ENCODE measurements at places on chromosomes 7 and 10.

DNA sequence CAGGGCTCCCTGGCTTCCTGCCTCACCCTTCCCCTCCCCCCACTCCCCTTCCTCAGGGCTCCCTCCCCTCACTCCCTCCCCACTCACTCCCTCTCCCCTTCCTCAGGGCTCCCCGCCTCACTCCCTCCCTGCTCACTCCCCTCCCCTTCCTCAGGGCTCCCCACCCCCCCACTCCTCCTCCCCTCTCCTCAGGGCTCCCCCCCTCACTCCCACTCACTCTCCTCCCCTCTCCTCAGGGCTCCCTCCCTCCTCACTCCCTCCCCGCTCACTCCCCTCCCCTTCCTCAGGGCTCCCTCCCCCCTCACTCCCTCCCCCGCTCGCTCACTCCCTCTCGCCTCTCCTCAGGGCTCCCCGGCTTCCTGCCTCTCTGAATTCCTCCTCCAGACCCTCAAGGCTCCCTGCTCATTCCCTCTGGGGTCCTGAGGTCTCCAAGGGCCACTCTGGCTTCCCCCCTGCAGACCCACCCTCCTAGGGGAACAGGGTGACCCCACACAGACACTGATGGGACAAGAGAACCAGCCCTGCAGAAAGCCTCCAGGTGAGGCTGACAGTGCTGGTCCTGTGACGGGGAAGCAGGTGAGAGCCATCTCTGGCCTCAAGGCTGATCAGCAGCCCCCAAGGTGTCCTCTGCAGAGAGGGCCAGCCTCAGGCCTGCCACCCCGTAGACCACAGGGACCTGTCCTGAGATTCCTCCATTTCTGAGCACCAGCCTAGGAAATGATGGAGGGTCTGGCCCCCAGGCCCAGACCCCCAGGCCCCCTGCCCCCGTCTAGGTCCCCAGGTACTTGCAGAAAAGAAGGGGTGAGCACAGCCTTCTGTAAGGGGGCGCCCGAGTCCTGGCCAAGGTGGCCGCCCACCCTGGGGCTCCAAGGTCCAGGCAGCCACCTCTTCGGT, 47.2 kb downstream of the PWWP2B start:
- no peak for DNase-seq

- DNase-seq = no peak
Measured at GRCh38 chr10:37784678-37785077, 72.7 kb downstream of the ZNF248 start.

- no peak for DNase-seq
Measured at GRCh38 chr10:91778485-91778884, 19.7 kb upstream of the TNKS2 start.

DNA sequence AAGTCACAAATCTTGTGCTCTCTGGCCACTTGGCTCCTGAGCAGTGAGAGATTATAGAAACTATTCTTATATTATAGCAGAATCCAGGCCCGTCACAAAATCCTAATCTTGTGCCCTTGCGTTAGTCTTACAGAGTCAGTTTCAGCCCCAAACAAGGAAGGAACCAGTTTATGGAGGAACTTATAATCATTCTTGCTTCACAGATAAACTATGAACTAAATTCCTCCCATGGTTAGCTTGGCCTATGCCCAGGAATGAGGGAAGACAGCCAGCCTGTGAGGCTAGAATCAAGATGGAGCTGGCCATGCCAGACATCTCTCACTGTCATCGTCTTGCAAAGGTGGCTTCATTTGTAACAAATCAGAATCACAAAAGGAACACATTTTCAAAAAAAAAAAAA, 199.7 kb upstream of the PITRM1 start:
- DNase-seq = no peak

GRCh38 chr10:115023715-115024114, 69.5 kb upstream of the ATRNL1 start:
- DNase-seq = no peak

DNA sequence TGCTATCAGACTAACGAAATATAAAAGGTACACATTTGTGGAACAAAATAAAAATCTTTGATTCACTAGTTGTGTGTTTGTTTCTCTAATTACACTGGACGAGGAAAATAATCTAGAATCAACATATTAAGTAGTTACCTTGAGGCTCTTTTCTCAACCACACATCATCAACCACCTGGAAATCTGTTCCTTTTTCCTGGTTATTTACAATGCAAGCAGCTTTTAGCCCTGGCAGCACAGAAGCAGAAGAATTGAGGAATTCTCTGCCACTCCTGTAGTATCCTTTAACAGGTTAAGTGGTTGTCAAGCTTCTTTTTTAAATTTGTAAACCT, 23.7 kb downstream of the NUP42 start:
- DNase-seq = no peak

- DNase-seq = no peak
Measured at GRCh38 chr10:131655101-131655849, 245.5 kb upstream of the PPP2R2D start.

DNA sequence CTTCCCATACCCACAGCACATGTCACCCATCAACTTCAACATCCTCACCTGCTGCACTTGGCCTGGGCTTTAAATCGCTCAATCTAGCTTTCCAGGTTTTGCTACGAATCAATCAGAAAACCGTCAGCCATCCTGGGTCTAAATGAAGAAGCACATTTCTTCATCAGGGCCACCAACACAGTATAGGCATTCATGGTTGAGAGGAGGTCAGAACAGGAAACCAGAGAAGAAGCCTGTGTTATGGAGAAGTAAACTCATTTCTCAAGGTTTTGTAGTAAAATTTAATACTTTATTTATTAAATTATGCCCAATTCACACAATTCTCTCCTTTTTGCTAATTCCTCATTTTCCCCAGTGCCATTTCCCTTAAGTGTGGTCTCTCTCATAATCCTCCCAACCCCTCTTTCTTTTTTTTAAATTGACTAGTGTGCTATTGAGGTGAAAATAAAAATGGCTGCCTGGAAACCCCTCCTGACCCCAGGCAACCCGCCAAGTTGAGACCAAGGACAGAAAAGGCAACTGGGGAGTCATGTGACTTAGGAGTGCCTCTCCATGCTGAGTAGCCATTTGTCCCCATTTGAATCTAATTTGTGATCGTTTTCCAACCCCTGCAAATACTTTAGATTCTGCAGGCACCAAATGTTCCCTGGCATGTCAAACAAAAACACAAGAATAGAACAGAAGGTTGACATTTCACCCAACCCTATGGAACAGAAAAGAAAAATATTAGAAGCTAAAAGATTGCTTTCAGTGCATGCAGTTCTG, 181.1 kb upstream of the NAMPT start:
- DNase-seq = no peak

DNA sequence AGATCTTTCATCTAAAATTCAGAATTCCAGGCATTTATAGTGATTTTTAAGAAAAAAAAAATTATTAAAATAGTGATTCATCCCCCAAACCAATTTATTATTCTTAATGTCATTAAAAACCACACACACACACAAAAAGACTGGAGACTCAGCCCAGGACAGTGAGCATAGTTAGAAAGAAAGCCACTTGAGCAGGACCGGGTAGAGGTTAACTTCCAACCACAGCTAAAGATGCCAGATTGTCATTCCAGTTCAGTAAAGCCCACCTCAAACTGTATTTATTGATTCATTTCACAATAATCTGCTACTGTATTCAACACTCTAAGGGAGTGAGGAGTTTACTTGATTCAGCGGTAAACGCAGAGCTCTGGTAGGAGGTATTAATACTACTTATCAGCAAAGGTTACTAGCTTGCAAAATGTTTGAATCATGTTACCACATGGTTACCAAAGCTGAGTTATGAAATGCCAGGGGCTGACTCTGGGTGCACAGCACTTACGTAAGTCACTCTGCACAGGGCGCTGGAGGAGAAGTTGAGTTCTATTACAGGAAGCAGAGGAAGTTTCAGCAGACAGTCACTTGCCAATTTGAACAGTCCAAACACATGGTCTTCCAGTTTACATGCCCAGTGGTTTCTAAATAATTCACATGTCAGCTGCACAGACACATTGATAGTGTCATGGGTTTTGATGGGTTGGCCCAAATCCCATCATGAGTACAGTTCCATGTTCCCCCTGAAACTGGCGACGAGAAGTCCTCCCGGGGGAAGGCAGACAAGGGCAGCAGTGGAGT, 64.6 kb downstream of the KLF6 start:
- DNase-seq = peak; percentile 89

DNA sequence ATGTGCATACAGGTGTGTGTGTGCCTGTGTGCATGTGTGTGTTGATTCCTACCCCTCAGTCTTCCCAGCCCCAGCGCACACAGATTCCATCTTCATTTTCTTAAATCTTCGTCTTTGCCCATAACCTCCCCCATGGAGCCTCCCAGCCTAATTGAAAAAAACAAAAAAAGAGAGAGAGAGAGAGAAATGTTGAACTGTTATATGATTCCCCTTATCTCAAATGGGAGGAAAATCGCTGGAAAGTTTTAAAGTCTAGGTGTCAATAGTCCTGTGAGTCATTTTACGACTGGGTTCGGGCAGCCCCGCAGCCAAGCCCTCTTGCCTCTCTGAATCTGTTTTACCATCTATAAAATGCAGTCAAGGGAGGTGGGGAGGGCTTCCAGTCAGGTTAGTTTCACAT, 60.9 kb downstream of the SPOCK2 start:
- DNase-seq = no peak

DNA sequence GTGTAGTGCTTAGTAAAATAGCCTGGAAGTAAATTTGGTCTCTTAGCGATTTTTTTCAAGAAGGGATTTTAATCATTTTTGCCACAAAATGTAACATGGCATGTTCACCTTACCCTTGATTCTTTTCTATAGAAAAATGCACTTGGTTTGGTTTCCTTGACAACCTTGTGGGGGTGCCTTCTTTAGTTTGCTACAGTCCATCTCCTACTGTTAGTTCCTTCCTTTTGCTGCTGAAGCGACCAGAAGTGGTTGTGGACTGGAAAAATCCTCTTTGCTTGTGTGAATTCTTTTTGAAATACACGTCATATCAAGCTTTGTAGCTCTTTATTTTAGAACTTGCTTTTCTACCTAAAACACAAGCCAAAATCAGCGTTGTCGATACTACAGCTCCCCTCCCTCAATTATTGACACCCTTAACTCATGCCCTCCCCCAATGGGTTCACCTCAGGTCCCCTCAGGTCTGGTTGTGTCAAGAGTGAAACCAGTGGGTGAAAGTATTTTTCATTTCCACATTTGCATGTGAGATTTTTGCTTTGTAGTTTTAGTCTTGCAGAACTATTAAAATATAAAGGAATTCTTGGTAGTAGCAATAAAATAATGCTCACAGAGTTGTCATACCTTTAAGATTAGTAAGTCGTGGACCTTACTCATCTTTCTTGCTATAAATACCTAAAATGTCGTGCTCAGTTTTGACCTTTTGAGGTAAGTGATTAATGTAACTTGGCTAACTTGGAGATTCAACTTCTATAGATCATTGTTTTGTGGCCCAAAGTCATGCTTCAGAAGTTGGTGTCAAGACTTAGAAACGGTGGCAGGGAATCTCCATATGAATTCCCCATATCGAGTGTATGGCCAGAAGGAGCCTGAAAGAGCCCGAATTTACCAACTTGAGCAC, 1.5 kb downstream of the ACTR3B start:
- DNase-seq = no peak

DNA sequence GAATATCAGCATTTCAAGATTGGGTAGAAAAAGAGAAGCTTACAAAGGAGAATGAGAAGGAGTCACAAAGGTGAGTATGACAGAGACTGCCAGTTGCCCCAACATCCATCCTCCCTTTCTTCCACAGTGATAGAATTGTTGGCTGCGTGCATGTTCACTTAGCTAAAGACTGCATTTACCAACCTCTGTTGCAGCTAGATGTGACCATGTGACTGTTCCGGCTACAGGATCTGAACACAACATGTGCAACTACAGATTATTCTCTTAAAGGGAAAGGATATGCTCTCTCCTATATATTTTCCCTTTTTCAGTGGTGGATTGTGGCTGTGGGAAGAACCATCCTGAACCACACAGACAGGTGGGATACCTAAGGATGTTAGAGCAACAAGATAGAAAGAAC, 60.5 kb upstream of the ZNRF2 start:
- no peak for DNase-seq

GRCh38 chr10:132390170-132390920, 6.7 kb upstream of the PWWP2B start:
- no peak for DNase-seq

DNA sequence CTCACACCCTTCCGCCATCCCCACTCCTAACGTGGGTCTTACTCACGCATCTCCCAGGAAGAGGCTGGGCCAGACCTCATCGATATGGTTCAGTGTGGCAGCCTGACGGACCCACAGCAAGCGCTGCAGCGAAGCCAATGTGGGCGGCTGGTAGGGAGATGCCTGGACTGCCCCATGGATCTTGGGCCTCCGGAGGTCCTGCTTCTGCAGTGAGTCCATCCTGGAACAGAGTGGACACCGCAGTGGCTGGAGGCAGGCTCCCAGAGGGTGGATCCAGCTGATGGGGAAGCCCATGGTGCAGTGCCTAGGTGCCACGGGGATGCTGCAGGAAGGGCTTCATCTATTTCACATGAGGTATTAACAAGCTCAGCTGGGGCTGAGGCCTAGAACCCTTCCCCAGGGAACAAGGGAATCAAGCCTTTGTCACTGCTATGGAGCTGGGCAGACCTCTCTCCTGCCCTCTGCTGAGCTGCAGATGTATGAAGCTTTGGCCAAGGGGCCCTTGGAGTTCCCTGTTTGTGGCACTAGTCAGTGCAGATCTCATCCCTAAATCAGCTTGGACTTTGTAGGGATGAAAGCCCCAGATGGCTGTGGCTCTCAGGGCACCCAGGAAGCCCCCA, 13.7 kb upstream of the SAMD8 start:
- no peak for DNase-seq

DNA sequence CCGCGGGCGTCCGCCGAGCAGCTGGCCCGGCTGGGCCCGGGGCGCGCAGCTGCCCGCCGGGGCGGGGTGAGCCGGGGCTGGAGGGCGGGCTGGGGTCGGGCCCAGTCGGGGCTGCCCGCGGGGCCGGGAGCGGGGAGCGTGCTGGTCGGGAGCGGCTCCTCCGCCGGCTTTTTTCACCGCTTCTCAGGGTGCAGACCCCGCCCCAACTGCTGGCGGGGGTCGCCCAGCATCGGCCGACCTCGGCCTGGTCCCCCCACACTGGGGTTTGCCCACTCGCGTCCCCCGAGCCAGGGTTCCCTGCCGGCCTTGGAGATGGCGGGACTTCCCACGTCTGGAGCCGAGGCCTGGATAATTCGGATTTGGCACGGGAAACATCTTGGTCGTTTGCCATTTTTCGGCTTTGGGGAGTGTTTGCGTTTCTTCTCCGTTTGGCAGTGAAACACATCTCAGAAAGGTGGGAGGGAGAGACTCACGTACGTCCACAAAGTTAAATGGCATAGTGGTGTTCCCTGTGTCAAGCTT, 432 bp downstream of the TMEM248 start:
- DNase-seq = no peak

DNA sequence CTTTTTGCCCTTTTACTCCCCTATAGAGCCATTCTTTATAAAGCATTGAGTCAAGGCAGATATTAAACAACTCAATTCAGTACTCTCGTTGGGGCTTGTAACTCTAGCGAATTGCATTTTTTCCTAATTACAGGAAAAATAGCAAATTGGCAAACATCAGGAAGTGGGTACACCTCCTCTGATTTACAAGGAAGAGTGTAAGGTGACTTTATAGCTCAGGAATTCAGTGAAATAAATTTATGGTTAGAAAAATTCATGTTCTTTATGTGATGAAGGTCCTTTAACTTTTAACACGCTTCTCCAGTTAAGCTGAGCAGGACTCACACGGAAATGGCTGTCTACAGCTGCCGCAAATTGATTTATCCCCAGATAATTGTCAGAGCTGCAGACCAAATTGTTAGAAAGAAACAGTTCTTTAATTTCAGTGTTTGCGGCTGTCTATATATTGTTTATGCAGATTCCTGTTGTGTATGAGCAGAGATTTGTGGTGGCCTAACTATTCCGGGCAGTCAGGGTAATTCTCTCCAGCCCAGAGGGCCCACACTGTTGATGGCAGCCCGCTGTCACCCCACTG, 151.1 kb upstream of the MKI67 start:
- DNase-seq = no peak

- no peak for DNase-seq
Measured at GRCh38 chr10:101961591-101962498, 94.1 kb downstream of the ARMH3 start.
